Epithelial cell of esophagus (primary cell): ENCODE measurements at places on chromosomes 11 and 22.
A peak's percentile ranks its signal among the peaks of the same experiment; 100 is the strongest.

DNA sequence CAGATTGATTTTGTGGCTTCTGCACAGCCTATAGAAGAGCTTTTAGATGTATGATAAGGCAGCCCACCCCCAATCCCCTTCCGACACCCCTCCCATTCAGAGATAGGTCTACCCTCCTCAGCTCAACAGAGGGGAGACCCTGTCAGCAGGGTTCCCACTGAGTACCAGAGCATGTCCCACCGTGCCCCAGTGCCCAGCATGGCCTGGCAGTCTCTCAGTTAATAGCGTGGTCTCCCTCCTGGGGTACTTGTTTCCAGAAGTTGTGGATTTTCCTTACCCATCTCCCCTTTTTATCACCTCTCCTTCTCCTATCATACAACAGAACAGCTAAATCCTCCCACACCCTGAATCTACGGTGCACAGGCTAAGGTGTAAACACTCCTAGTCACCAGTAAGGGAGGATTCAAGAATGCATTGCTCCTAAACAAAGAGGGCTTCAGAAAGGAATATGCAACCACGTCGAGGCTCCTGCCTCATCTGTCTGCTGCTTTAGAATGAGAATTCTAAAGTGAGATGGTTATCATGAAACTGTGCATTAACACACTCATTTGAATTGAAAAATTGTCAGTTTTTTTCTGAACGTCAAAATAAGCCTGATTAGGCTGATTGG, 6.7 kb downstream of the PLAAT2 start:
- no peak for DNase-seq

GRCh38 chr22:39953101-39953500, 7.1 kb upstream of the TMA7B start:
- no peak for DNase-seq

DNA sequence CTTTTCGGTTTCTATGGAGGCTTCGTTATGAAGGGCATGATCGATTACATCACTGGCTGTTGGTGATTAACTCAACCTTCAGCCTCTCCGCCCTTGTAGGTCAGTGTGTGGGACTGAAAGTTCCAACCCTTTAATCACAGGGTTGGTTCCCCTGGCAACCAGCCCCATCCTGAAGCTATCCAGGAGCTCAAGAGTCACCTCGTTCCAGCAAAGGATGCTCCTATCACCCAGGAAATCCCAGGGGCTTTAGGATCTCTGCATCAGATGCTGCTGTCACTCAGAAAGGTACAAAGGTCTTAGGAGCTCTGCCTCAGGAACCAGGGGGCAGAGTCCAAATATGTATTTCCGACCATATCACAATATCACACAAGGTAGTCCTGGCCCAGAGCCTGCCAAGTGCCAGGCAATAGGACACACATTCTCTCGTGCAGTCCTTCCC, 123.5 kb upstream of the PARVA start:
- DNase-seq, result no peak

DNA sequence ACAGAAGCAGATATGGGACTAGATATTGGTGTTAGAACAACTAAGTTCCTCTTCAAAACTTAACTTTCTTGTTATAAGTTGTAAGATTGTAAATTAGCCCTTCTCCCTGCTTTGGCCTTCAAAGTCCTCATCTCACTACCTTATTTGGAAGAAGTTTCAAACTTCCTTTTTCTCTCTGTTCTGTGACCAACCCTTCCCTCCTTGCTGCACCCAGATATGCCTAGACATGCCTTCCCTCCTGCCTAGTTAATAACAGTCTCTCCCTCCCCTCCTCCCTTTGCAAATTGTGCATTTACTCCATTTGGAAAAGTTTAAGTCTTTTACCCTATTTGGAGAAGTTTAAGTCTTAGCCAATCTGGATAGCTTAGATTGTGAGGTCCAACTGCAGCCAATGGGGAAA, 4.9 kb downstream of the OR52K2 start:
- peak; percentile 64 for DNase-seq

DNA sequence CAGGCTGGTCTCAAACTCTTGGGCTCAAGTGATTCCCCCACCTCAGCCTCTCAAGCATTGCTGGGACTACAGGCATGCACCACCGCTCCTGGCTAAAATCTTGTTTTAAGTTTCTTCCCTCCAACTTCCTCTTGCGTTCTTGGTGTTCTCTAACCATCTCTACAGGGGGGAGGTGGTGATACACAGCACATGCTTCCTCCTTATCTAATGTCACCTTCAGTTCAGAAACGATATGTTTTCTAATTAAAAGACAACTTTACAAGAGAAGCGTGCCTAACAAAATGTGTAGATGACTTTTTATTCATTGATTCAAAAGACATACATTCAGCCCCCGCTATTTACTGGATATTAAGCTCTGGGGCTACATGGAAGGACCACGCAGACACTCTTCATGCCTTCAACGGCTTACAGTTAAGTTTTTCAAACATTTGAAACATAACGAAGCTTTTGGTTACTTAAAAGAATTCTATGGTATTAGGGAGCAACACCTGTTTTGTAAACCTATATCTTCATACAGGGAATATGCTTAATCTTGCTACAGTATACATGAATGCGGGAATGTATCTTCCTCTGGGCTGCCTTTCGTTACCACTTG, 933 bp upstream of the DLAT start:
- no peak for DNase-seq

- no peak for DNase-seq
These were observed 68.2 kb upstream of the SHISAL1 start for GRCh38 chr22:44380756-44381486.

- DNase-seq, result no peak
These were observed 1273.9 kb upstream of the CNTN5 start for GRCh38 chr11:97746818-97747217.
